ENCODE measurements at places on chromosomes 11 and 22.

- DNase-seq, result no peak
Measured at GRCh38 chr22:20563466-20563906, 56.1 kb downstream of the MED15 start.

DNA sequence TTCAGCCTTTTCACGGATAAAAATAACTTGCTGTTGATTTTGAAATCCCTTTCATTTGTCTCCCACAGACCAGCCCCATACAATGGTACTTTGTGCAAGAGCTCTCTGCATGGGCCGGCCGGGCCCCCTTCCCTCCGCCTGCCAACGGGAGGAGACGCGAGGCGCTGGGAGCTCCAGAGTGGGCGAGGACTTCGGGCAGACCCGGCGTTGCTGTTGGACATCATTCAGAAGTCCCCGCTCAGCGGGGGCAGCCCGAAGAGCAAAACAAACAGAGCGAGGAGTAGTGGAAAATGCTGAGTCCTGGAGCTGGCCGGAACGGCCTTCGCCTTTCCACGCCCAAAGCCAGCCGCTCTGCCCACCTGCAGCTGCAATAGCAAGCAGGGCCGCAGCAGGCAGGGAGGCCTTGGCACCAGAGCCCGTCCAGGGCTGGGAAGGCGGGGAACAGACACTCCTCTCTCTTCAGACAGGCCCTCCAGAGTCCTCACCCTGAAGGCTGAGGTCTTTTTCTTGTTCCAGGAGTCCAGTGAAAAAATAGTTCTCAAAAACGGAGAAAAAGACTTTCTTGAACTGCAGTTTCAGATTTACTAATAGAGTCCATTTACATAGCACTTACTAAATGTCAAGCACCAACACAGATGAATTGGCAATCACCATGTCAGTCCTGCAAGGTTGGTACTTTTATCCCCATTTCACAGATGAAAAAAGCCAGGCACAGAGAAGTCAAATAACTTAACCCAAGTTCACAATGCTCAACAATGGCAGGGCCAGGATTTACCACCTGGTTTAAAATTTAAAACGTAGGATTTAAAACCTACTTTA is 135.5 kb downstream of the ETS1 start:
- DNase-seq, result no peak

GRCh38 chr22:28024422-28024888 is 105.4 kb upstream of the PITPNB start:
- no peak for DNase-seq

DNA sequence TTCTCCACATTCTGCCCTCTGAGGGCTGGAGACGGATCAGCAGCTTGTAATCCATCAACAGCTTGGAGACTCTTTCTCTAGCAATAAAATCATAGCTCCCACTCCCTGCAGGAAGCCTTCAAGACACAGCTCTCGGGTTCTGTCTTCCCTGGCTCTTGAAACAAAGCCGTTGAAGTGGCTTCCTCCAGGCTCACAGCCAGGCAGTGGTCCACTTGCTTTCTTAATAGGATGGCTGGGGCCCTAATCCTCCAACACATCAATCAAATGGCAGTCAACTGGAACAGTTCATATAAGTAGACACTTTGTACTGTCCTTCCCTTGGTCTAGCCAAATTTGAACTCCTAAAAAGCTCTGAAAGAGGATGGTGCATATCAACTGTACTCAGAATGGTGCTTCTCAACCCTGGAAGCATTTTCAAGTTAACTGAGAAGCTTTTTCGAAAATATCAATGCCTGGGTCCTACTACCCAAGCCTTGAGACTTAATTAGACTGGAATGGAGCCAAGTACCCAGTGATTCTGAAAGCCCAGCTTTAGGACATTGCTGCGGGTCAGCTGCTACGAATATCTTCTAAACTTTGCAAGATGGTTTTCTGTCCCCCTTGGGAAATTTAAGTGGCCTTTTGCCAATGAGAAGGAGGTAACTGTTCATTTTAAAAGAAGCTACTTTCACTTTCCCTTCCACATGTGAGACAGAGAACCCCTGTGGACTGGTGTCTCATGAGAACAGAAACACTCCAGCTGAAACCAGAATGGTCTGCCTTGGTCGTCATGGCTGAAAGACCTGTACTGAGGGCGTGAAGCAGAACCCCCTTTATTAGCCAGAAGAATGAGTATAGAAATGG is 74.7 kb downstream of the SC5D start:
- DNase-seq, result no peak

- no peak for DNase-seq
Measured at GRCh38 chr22:42162728-42163489, 32.3 kb upstream of the CYP2D6 start.

GRCh38 chr22:42560781-42561180 is 7.0 kb downstream of the SERHL2 start:
- no peak for DNase-seq

DNA sequence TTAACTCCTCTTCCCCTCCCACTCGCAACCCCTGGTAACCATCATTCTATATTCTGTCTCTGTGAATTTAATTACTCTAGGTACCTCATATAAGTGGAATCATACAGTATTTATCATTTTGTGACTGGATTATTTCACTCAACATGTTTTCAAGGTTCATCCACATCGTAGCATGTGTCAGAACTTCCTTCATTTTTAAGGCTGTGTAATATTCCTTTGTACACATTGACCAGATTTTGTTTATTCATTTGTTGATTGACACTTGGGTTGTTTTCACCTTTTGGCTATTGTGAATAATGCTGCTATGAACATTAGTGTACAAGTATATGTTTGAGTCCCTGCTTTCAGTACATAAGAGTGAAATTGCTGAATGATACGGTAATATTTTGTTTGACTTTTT is 2.7 kb upstream of the GNB1L start:
- DNase-seq, result no peak

- no peak for DNase-seq
Measured at GRCh38 chr22:37509059-37509860, 10.0 kb downstream of the CARD10 start.

GRCh38 chr22:27483095-27483785 is 318.3 kb downstream of the MN1 start:
- DNase-seq, result no peak

- DNase-seq, result no peak
Measured at GRCh38 chr11:65404638-65405339, 17.8 kb upstream of the NEAT1 start.

- DNase-seq, result no peak
Measured at GRCh38 chr22:34781681-34782080, 284.3 kb upstream of the ISX start.

DNA sequence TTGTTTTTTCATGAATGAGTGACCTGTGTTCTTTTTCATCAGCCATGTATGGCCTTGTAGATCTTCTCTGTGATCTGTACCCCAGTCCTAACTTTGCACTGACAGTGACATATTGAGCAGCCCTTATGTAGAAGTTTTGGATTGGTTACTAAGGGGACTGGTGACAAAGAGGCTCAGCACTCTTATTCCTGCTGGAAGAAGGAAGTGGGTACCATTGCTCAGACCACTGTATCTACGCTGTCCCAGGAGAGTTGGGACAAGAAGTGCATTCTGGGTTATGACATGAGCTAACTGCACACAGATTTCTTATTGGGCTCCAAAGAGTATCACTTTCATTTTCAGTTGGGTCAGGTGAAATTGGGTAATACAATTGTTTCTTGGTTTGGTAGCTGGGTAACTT is 107.8 kb upstream of the RASSF10 start:
- DNase-seq, result no peak

- DNase-seq, result no peak
Measured at GRCh38 chr22:32044913-32045312, 1.9 kb downstream of the SLC5A1 start.

GRCh38 chr11:11292839-11293238 is 60.2 kb downstream of the CSNK2A3 start:
- DNase-seq, result no peak

- DNase-seq, result no peak
Measured at GRCh38 chr11:43907028-43907975, 26.7 kb downstream of the ALKBH3 start.

GRCh38 chr11:486189-486588 is 20.9 kb downstream of the RNH1 start:
- no peak for DNase-seq

GRCh38 chr11:96538104-96538503 is 148.3 kb downstream of the JRKL start:
- no peak for DNase-seq

DNA sequence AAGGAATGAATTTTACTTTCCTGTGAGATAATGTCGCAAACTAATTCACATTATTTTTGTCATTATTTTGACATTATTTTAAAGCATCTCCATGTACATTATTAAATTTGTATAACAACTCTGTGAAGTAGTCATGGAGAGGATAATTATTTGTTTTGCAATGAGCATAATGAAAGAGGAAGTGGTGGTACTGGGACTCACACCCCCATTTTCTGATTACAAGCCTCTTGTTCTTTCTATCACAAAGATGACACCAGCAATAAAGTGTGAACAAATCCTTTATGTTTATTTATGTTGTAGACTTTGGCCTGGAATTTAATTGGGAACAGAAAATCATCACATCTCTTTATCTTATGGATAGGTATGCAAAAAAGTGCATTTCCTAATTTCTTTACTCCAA is 522.6 kb downstream of the TMEM135 start:
- DNase-seq, result no peak

DNA sequence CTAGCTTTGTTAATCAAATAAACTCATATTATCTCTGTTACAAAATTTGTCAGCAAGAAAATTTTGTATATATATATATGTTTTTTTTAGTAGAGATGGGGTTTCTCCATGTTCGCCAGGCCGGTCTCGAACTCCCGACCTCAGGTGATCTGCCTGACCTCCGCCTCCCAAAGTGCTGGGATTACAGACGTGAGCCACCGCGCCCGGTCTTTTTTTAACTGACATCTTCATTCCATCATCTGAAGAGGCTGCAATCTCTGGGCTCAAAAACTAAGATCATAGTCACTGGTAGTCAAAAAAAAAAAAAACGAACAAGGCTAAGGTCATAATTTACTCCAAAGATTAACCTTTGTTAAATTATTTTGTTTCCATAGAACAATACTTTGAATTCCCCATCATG is 5.3 kb upstream of the KLHDC7B start:
- DNase-seq, result no peak

- DNase-seq, result no peak
Measured at GRCh38 chr11:36361901-36362391, 65.9 kb downstream of the PRR5L start.

GRCh38 chr11:64156235-64157011 is 9.5 kb downstream of the MACROD1 start:
- DNase-seq, result no peak

Data from SK-N-MC (cell line).